ENCODE measurements at places on chromosomes 12 and 14.

DNA sequence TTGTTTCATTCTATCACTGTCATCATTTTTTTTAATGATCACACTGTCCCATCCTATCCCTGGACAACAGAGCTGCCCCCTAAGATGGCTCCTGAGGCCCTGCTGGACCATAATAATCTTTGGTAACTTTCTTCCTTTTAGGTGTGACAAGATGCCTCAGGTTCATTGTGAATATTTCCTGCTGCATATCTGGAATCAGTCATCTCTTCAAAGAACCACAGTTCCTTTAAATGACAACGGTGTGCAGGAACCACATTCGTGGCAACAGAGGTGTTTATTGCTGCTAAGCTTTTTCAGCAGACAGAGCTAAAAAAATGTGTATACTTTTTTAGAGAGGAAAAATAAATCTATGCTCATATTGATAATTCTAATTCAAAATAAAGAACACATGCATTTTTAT, 312.9 kb downstream of the MED13L start:
- H3K27ac ChIP-seq = no peak overlapping the region
- no peak for DNase-seq
- peaks cover 7% of the 10 kb centered on the region for H3K4me1 ChIP-seq

GRCh38 chr12:81727391-81727790, 31.8 kb downstream of the PPFIA2 start:
- DNase-seq = no peak
- H3K4me1 ChIP-seq = no peaks in the 10 kb centered on the region
- H3K36me3 ChIP-seq = no peaks in the 10 kb centered on the region
- no peak overlapping the region for H3K4me3 ChIP-seq

GRCh38 chr12:131568336-131568735, 142.6 kb upstream of the SFSWAP start:
- H3K36me3 ChIP-seq = no peaks in the 10 kb centered on the region
- no peak overlapping the region for H3K4me3 ChIP-seq
- DNase-seq = no peak
- no peaks in the 10 kb centered on the region for H3K4me1 ChIP-seq
- no peak overlapping the region for H3K27ac ChIP-seq

DNA sequence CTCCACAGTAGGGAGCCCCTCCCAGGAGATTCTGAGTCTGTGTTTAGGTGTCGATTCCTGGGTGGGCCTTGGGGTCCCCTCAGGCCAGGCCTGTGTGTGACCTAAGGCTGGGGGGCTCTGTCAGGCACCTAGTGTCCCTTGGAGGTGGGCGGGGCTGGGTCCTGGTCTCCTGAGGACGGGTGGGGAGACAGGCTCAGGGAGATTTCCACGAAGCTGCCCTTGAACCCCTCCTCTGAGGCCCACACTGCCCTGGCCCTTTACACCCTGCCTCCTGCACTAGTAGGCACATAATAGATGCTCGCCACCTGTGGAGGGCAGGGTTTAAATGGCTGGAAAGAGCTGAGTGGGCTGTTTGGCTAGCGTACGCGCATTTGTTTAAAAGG, 32.9 kb downstream of the MEG3 start:
- H3K4me1 ChIP-seq = no peaks in the 10 kb centered on the region
- no peak overlapping the region for H3K4me3 ChIP-seq
- DNase-seq = no peak
- H3K27ac ChIP-seq = no peak overlapping the region
- H3K36me3 ChIP-seq = peaks cover 75% of the 10 kb centered on the region
- H3K27me3 ChIP-seq = no peaks in the 10 kb centered on the region

DNA sequence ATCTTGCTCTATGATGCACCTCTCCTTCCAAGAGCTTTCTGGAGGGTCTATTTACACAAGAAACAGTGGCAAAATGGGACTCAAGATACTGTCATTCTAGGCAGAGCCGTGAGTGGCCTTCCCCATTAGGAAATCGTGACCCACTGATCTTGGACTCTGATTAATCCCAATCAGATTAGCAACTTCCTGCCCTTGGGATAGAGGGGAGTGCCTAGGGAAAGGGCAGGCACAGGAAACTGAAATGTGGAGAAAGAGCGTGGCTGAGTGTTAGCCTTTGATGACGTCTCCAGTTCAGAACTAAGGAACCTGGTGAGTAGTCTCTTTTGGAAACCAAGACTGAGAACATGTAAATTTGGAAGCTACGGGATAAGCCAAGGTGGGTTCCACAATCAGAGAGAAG, 76.1 kb downstream of the NUAK1 start:
- no peak for DNase-seq
- H3K27me3 ChIP-seq = no peaks in the 10 kb centered on the region
- no peak overlapping the region for H3K27ac ChIP-seq
- H3K36me3 ChIP-seq = peaks cover 20% of the 10 kb centered on the region
- H3K4me1 ChIP-seq = peaks cover 5% of the 10 kb centered on the region

GRCh38 chr12:128947209-128947608, 93.9 kb downstream of the GLT1D1 start:
- no peaks in the 10 kb centered on the region for H3K36me3 ChIP-seq
- no peak overlapping the region for H3K4me3 ChIP-seq

DNA sequence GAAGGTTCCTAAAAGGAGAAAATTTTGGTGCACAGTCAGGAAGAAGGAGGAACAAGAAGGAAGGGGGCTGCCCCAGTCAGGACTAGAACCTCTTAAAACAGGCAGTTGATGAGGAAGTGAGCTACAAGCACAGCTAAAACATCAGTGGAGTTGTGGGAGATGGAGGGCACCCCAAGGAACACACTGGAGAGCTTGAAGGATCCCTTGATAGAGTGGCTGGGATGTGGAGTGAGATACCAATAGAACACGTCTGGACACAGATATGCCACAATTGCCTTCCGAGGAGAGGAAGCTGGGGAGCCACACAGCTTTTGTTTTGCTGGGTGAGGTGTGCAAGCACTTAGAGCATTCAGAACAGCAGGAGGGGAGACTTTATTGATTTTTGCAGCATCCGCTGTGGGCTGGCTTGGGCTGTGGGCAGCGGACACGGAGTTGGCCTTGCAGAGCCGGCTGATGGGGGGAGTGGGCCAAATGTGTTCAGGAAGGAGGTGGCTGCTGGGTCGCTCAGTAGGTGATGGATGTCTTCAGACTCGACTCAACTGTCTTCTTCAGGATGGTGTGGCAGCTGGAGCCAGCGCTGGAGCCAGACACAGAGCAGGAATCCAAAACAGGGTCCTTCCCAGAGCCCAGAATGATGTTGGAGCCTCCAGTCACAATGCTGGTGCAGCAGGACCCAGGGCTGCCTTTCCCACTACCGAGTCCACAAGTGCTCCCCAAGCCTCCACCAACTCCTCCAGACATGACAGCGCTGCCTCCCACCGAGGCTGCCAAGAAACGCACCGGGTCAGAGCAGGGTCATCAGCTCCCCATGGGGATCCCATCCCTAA, 4.7 kb upstream of the KRT79 start:
- H3K4me3 ChIP-seq = no peak overlapping the region
- DNase-seq = no peak
- H3K36me3 ChIP-seq = no peaks in the 10 kb centered on the region
- H3K27ac ChIP-seq = no peak overlapping the region
- H3K4me1 ChIP-seq = peaks cover 18% of the 10 kb centered on the region

DNA sequence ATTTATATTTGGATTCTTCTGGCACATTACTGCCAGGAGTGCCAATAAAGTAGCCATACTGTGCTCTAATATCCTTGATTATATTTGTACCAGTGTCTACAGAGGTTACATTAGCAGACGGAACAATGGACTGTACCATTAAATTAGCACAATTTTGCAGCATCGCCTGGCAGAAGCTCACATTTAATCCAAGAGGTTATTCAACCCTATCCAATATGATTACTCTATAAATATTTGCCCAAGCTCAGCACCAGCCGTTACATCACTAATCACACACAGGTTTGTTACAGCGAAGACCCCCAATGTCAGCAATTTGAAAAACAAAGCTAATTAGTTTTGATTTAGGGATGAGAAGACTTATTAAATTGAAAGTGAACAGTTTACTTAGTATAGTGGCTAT, 16.9 kb upstream of the MGST1 start:
- DNase-seq = no peak
- no peak overlapping the region for H3K4me3 ChIP-seq
- no peaks in the 10 kb centered on the region for H3K27me3 ChIP-seq
- H3K4me1 ChIP-seq = no peaks in the 10 kb centered on the region
- no peak overlapping the region for H3K27ac ChIP-seq
- H3K36me3 ChIP-seq = no peaks in the 10 kb centered on the region

DNA sequence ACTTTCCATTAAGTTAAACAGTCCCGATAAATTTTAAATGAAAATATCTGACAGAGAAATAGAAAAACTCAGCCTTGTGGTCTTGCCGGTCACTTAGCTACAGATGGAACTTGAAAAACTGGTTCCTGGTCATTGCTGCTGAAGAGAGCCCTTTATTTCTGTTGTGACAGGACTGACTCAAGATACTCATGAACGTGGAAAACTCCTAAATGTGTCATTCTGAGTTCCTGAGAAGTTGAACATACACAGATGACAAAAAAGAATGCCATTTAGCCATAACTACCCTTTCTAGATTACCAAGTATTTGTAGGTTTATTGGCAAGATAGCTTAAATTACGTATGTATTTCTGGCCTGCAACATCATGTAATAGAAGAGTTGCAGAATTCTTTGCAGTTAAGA, 134.2 kb downstream of the HMGA2 start:
- no peaks in the 10 kb centered on the region for H3K27me3 ChIP-seq
- H3K27ac ChIP-seq = no peak overlapping the region
- peaks cover 18% of the 10 kb centered on the region for H3K4me1 ChIP-seq

DNA sequence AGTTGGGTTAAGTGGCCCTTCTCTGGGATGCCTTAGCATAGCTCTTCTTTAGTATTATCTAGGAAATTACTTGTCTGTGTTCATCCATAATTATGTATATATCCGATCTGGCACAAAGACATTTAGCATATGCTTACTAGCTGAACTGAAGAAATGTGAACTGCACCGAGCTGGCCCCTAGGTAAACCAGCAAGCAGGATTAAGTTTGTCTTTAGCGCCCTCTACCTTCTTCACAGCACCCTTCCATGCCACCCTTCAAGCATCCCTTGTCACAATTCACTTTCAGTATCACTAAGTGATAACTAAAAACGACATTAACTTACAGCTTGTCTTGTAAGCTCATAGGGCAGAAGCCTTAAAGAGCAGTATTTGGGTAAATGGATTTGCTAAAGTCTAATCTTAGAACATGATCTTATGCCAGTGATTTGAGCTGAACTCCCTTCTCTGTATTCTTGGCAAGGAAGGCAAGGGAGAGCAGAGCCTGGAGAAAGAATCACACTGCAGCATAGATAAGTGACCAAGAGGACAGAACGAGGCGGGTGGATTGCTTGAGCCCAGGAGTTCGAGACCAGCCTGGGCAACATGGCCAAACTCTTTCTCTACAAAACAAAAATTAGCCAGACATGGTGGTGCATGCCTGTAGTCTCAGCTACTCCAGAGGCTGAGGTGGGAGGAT, 2.6 kb upstream of the HAL start:
- no peak overlapping the region for H3K27ac ChIP-seq
- no peaks in the 10 kb centered on the region for H3K27me3 ChIP-seq
- DNase-seq = peak; percentile 61

DNA sequence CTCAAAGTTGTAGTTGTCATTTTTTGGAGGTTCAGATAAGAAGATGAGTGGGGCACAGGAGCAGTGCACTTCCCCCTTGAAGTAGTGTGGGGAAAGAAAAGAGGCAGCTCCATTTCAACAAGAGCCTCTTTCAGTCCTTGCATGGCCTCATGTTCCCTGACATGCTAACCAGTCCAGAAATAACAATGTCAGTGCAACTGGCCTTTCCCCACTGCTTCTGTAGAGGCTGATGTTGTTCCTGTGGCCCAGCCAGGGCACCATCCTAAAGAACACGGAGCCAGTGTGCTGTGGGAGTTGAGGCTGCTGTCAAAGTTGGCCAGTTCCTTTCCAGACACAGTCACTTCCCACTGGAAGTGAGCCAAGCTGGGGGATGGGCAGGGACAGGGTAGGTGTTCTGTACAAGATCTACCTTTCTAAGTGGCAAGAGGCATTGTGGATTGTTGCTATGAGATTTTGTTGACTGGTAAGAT, 77.7 kb upstream of the SLC38A2 start:
- H3K36me3 ChIP-seq = no peaks in the 10 kb centered on the region
- no peaks in the 10 kb centered on the region for H3K27me3 ChIP-seq
- H3K4me3 ChIP-seq = no peak overlapping the region
- no peak overlapping the region for H3K27ac ChIP-seq
- H3K4me1 ChIP-seq = peaks cover 13% of the 10 kb centered on the region

DNA sequence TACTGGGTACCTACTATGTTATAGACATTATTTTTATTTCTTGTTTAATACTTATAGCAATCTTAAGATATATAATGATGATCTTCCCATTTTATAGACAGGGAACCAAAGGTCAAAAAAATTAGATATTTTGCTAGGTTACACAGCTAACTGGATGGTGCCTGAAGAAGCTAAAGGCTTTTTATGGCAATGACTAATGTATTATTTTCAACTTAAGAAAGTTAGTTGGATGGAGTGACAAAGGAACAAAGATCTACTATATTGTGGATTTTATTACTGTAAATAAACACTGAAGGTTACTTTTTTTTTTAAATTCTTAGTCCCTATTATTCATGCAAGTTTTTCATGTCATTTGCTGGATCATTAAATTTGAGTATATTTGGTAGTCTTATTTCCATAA, 227.9 kb downstream of the GPHN start:
- H3K27me3 ChIP-seq = no peaks in the 10 kb centered on the region
- no peak for DNase-seq
- H3K36me3 ChIP-seq = no peaks in the 10 kb centered on the region
- H3K4me1 ChIP-seq = no peaks in the 10 kb centered on the region
